ENCODE measurements at places on chromosomes 4 and X. TPM values are rescaled to one million over a fixed set of nuclear protein-coding genes. Genes with fewer than 3 reads are reported as not detected.

DSPP gene
- total RNA-seq = not detected

GRCh38 chr4:181693517-181693916 is 549.7 kb upstream of the TENM3 start:
- DNase-seq = no peak

- DNase-seq = no peak
Observed at GRCh38 chr4:187071946-187072600, 348.4 kb upstream of the FAT1 start.

DNA sequence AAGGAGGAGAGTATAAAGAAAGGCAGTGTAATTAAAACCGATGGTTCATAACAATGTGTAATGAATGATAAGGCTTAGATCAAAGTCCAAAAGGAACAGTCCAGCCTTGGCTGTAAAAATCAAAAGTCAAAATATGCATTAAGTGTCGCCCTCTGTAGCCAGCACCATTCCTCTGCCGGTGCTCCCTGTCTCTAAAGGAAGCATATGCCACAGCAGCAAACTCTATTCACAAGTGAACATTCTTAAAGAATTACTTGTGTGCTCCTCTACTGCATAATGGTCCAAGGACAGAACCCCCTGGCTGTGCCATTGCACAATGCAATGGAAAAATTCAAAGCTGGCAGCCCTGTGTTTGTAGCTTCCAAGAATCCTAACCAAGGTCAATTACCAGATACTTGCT is 16.3 kb upstream of the MBNL3 start:
- DNase-seq = no peak

CXCL5 gene
- 0.58 TPM for total RNA-seq
